ENCODE measurements at places on chromosomes 1 and 21. TPM values are rescaled to one million over a fixed set of nuclear protein-coding genes. Genes with fewer than 3 reads are reported as not detected.

DNA sequence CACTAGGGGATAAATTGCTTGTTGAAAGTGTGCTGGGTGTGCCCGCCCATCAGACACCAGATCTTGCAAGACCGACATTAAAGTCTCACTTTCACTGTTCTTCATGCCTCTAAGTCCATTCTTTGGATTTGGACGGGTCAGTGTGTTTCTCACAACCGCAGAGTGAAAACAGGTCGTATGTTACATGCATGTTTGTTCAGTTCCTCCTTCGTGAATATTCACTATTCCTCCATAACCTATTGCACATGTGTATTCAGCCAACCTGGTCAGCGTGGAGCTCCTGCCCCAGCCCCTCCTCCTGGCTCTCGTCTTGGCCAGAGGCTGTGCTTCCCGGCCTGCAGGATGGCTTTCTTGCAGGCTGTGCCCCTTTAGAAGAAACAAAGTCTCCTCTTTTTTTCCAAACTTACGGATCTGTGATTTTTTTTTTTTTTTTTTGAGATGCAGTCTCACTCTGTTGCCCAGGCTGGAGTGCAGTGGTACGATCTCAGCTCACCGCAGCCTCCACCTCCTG, 2.2 kb upstream of the KRTAP10-6 start:
- no peak for DNase-seq

GRCh38 chr1:101309334-101310311, 72.8 kb downstream of the S1PR1 start:
- DNase-seq: peak; percentile 82

DNA sequence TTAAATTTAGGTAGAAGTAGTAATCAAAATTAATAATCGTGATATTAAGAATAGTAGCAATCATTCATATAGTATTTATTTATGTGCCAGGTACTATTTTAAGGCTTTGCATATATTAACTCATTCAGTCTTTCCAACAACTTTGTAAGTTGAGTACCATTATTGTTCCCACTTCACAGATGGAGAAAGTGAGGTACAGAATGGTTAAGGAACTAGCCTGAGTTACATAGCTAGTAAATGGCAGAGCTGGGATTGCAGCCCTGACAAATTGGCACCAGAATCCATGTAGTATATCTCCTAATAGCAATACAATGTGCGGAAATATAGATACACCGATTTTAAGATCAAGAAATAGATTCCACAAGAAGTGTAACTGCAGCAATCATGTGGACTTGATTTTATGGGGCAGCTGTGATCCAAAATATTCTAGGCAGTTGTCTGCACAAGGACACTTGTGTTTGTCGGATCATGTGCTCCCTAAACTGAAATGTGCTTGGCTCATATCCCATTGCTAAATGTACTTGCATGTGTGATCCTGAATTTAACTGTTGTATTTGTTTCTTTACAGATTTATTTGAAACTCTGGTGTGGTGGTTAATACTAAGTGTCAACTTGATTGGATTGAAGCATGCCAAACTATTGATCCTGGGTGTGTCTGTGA, 5.8 kb upstream of the GTF2B start:
- no peak for DNase-seq

GRCh38 chr1:27861436-27861835, 10.9 kb upstream of the THEMIS2 start:
- no peak for DNase-seq

GRCh38 chr1:184022668-184023067, 14.9 kb downstream of the COLGALT2 start:
- DNase-seq: no peak

- DNase-seq: no peak
Observed at GRCh38 chr1:78673120-78673519, 23.5 kb downstream of the IFI44 start.

DNA sequence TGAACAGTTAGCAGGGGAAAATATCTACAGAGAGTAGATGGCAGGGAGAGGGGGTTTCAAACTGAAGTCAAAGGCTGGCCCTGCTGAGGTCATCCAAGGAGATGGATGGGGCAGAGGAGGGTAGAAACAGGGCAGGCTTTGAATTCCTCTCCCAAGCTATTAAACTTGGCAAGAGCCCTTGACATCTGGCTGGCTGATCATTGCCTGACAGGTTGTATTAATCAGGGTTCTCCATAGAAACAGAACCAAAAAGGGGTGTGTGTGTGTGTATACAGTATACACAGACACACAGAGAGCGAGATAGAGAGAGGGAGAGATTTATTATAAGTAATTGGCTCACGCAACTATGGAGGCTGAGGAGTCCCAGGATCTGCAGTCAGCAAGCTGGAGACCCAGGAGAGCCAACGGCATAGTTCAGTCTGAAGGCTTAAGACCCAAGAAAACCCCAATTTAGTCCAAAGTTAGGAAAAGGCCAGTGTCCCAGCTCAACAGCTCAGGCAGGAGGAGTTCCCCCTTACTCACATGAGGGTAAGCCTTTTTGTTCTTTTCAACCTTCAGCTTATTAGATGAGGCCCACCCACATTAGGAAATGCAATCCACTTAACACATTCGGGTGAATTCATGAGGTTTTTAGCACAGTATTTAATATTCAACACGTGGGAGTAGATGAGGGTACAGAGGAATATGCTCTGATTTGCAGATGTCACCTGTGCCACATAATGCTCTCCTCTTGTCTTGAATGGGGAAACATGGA, 46.7 kb upstream of the HAO2 start:
- no peak for DNase-seq

GRCh38 chr1:215824245-215824644, 257.1 kb downstream of the KCTD3 start:
- no peak for DNase-seq

- DNase-seq: no peak
Observed at GRCh38 chr1:81832573-81832972, 31.8 kb downstream of the ADGRL2 start.

- no peak for DNase-seq
Observed at GRCh38 chr1:214352838-214353237, 71.9 kb downstream of the SMYD2 start.

The ZNF648 gene
- not detected for total RNA-seq

The PRKAA2 gene
- 143 TPM for total RNA-seq

The SDC3 gene
- 29.7 TPM for total RNA-seq
